Chondrocyte (in vitro differentiated cells): ENCODE measurements at places on chromosomes 3 and 15. TPM values are rescaled to one million over a fixed set of nuclear protein-coding genes. Genes with fewer than 3 reads are reported as not detected.

RASGRP1 gene
- 0.52 to 1.1 TPM in 2 of 3 replicates, not detected in the other for total RNA-seq

BNC1 gene
- total RNA-seq = 1.7 to 2.8 TPM (median 2.3 TPM) in 3 replicates

HGD gene
- 0.27 to 0.40 TPM in 2 of 3 replicates, not detected in the other for total RNA-seq

TMEM44 gene
- 14.5 to 25.1 TPM (median 25.0 TPM) in 3 replicates for total RNA-seq

GP9 gene
- total RNA-seq = not detected in 3 replicates

MUC4 gene
- not detected in 3 replicates for total RNA-seq

CSPG5 gene
- 1.2 to 2.8 TPM (median 2.1 TPM) in 3 replicates for total RNA-seq

ZNF660 gene
- 5.3 to 9.4 TPM (median 5.4 TPM) in 3 replicates for total RNA-seq

WDR93 gene
- not detected in 3 replicates for total RNA-seq

SLC28A1 gene
- total RNA-seq = not detected in 3 replicates

UCN2 gene
- total RNA-seq = 1.6 to 3.4 TPM (median 3.3 TPM) in 3 replicates

DNA sequence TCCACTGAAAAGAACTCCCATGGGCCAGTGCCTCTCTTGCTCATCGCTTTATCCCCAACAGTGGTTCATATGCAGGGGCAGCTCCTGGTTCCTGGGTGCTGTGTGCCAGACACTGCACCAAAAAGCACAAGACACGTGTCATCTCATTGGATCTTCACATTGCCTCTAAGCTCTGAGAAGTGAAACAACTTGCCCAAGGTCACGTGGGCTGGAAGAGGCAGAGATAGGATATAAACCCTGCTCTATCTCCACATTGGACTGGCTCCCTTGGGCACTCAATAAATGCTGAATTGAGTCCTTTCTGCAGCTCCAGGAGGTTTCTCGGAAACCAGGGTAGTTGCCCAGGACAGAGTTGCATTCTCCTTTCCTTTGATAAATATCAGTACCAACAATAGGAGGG lies 88.1 kb downstream of the SRGAP3 start:
- no peak for DNase-seq

DNA sequence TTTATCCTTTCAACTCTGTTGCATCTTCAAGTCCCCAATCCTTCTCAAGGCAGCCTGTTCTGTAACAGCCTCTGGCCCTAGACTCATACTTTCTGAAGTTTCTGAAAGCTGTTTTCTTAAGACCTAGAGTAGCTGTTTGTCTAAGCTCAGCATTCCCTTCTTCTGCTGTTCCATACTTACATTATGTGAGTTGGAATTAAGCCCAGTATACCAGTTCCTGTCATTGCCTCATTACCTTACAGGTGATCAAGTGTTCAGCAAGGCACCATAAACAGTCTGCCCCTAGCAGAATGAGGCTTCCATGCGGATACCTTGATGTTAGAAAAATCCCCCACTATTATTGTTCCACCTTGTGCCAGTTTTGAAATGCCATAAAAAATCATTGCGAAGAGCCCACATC lies 180.6 kb downstream of the PLCL2 start:
- DNase-seq = no peak

DNA sequence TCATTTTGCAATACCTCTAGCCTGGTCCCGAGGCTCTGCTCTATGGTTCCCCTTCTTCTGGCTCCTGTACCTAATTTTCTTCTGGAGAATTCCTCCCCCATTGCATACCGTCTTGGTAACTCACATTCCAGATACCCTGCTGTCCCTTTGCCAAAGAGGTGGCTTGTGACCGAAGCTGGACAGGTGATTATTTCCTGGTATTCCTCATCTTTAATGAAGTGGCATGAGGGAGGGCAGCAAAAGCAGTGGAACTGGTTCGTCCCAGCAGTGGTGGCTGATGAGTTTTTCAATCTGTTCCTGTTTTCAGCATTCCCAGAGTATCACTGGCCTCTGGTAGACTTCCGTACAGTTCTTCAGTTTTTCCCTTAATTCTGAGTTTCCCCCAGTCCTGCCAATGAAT lies 186.2 kb upstream of the CADPS start:
- DNase-seq = no peak

GRCh38 chr3:42486814-42487565 lies 15.5 kb upstream of the VIPR1 start:
- DNase-seq = no peak

DNA sequence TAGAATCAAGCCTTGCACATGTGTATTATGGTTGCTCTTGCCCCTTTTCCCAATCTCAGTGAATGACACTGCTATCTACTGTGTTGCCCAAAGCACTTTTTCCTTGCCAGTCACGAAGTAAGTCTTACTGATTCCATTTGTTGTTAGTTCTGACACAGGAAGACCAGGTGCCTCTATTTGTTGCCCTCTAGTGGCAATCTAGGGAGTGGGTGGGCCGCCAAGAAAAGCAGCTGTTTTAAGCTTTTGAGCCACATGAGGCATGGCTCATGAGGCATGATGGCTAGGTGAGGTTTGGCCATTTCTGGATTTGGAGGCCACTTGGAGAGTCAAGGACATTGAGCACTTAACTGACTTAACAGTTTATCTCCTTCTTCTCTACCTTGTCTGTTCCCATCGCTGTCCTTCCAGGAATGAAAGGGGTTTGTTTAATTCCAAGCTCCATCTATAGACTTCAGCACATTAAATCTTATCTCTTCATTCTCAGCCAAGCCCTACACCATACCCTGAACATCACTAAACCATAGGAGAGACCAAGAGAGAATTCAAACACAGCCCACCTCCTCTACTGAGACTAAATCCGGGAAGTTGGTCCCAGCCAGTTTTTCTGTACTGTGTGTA lies 103.1 kb downstream of the HCN4 start:
- no peak for DNase-seq

GRCh38 chr3:135992072-135992471 lies 26.5 kb downstream of the PPP2R3A start:
- no peak for DNase-seq

DNA sequence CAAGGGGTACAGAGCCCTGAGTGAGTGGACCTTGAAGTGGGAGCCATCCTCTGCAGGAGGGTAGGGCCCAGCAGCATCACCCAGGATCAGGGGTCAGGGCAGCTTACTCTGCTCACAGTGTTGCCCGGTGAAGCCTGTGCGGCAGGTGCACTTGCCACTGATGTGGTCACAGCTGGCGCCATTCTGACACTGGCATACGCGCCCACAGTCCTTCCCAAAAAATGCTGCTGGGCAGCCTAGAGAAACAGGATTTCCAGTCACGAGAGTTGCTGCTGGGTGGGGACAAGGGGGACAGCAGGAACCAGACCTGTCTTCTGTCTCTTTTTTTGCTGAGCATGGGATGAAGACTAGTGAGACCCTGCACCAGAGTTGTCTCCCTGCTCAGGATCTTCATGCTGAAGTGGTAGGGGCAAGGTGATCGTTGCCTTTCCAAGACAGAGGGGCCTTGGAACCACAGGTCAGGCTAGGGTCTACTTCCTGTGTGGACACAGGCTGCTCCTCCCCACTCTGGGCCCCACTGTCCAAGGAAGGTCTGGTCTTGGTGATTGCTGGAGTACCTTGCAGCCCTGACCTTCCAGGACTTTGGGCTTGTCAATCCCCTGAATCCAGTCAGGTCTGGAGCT lies 46.9 kb downstream of the RAB11A start:
- DNase-seq = no peak

DNA sequence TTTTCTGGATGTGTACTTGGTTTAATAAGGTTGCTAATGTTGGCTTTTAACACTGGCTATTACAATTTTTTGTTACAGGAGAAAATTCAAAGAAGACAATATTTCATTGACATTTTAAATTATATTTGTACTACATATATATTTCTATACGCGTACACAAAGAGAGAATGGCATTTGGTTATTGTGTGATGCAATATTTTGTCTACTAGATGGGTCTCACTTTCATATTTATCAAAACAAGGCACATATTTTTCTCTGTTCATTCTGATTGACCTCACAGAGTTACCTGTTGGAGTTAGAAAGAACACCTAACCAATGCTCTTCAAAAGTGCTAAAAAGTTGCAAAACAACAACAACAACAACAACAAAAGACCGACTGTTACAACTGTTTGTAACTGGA lies 50.2 kb upstream of the VGLL3 start:
- DNase-seq = no peak

- no peak for DNase-seq
Observed at GRCh38 chr3:100358413-100358812, 23.9 kb downstream of the NIT2 start.

DNA sequence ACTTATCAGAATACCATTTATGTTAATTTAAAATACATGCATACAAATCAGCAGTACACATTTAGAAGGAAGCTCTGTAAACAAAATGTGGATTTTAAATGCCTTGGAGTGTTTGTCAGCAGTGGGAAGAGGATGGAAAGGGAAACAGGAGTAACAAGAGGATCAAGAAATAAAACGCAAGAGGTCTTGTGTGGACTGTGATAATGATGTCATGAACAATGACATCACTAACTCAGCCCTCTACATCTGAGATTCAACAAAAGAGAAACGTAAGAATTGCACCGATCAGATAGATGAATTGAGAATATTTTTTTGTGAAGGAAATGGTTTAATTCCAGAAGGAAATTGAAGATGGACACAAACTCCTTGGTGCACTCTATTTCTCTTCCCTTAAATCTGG lies 44.0 kb upstream of the CNOT10 start:
- no peak for DNase-seq

DNA sequence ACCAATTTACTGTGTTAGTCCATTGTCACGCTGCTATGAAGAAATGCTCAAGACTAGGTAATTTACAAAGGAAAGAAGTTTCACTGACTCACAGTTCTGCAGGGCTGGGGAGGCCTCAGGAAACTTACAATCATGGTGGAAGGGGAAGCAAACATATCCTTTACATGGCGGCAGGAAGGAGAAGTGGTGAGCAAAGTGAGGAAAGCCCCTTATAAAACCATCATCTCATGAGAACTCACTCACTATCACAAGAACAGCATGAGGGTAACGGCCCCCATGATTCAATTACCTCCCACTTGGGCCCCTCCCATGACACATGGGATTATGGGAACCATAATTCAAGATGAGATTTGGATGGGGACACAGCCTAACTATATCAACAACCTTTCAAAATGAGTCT lies 20.2 kb downstream of the USF3 start:
- no peak for DNase-seq

DNA sequence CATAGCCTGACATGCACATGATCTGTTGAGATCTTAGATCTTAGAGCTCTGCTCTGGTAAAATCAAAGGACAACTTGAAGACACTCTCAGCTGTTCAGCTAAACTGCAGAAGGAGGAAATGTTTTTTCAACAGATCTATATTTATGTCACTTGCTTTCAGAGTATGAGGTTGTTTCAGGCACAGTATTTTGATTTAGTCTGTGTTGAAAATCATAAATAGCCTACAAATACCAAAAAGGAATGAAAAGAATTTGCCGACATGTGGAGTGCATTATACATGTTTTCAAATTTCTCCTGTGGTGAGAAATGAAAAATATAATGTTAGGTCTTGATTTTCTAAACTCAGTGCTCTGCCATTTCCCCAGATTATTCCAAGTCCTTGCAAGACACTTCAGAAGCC lies 1118.4 kb downstream of the TBL1XR1 start:
- DNase-seq = no peak

- no peak for DNase-seq
Observed at GRCh38 chr15:66749841-66750575, 48.0 kb downstream of the SMAD6 start.

DNA sequence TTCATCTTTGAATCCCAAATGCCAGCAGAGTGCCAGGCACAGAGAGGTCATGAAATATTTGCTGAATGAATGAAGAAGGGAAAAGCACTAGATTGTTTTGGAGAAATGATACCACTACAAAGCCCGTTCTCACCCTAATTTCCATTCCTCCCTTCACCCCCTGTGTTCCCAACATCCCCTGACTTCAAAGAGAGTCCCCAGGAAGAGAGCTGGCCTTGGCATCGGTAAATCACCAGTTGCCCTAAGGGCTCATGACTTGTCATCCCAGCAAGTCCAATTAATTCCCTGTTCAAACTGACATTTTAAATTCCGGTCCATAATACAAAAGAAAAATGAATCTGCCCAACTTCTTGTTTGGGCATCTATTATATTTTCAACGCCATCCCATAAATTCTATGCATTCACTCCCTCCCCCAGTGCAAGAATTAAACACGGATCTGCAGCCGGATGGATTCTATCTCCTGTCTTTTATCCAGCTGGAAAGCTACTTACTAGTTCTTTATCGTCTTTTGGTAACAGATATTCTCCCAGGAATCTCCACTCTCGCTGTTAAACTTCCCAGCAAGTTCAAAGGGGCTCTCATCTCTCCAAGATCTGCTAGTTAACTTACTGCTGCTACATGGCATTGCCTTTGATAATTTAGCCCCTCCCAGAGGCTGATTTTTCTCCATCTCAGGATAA lies 63.9 kb upstream of the TSC22D2 start:
- no peak for DNase-seq

- no peak for DNase-seq
Observed at GRCh38 chr3:40653001-40653400, 128.2 kb downstream of the ZNF621 start.

DNA sequence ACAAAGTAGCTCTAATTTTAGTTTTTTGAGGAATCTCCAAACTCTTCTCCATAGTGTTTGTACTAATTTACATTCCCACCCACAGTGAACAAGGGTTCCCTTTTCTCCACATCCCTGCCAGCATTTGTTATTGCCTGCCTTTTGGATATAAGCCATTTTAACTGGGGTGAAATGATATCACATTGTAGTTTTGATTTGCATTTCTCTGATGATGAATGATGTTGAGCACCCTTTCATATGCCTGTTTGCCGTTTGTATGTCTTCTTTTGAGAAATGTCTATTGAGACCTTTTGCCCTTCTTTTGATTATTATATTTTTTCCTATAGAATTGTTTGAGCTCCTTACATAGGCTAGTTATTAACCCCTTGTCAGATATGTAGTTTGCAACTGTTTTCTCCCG lies 239.9 kb upstream of the TPM1 start:
- DNase-seq = no peak

DNA sequence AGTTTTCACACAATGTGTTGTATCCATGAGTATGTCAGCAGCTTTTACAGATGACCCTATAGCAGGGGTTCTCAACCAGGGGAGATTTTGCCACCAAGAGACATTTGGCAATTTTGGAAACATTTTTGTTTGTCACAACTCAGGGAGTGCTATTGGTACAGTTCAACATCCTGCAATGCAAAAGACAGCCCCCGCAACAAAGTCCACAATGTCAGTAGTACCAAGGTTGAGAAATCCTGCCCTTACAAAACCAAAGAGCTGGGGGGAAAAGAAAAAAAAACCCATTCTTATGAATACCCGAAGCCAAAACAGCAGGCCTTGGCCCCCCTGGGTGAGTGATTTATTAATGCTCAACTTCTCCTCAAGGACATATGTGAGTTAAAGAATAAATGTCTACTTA lies 99.1 kb downstream of the LARS2 start:
- no peak for DNase-seq

GRCh38 chr3:117017135-117017894 lies 307.7 kb downstream of the TUSC7 start:
- DNase-seq = no peak

GRCh38 chr15:82807920-82808633 lies 1.4 kb upstream of the WHAMM start:
- no peak for DNase-seq
